ENCODE measurements at places on chromosomes 7 and 10. TPM values are rescaled to one million over a fixed set of nuclear protein-coding genes. Genes with fewer than 3 reads are reported as not detected.

The PLEKHS1 gene
- 129 TPM for total RNA-seq

The PTPRZ1 gene
- not detected for total RNA-seq

The VPS37D gene
- not detected for total RNA-seq

The ZNF736 gene
- 10.6 TPM for total RNA-seq

The TCF7L2 gene
- total RNA-seq = 90.8 TPM

The OPN1SW gene
- total RNA-seq = not detected

The HACD1 gene
- 5.8 TPM for total RNA-seq

The TMEM184A gene
- total RNA-seq = 144 TPM

The IDI2 gene
- total RNA-seq = not detected

The CLRN3 gene
- 119 TPM for total RNA-seq

The SPDYE6 gene
- not detected for total RNA-seq

The CRPPA gene
- 2.3 TPM for total RNA-seq

The NODAL gene
- not detected for total RNA-seq

The MUC3A gene
- total RNA-seq = 694 TPM

The RHOBTB1 gene
- total RNA-seq = 11.7 TPM

The DPP6 gene
- 2.9 TPM for total RNA-seq

The SEC31B gene
- total RNA-seq = 24.9 TPM

The CPA2 gene
- total RNA-seq = 12.6 TPM

The HYAL4 gene
- not detected for total RNA-seq

The INSYN2A gene
- not detected for total RNA-seq

The SLC18A3 gene
- not detected for total RNA-seq

The AP4M1 gene
- total RNA-seq = 29.4 TPM

The CPEB3 gene
- 11.9 TPM for total RNA-seq

The CDHR1 gene
- total RNA-seq = 22.6 TPM

The GIMAP4 gene
- 38.0 TPM for total RNA-seq

The WIPF3 gene
- total RNA-seq = 0.66 TPM

The ZNF25 gene
- 2.6 TPM for total RNA-seq

The THSD7A gene
- total RNA-seq = 1.5 TPM

The PILRA gene
- total RNA-seq = 6.0 TPM
